ENCODE measurements at places on chromosomes 1 and 21.

DNA sequence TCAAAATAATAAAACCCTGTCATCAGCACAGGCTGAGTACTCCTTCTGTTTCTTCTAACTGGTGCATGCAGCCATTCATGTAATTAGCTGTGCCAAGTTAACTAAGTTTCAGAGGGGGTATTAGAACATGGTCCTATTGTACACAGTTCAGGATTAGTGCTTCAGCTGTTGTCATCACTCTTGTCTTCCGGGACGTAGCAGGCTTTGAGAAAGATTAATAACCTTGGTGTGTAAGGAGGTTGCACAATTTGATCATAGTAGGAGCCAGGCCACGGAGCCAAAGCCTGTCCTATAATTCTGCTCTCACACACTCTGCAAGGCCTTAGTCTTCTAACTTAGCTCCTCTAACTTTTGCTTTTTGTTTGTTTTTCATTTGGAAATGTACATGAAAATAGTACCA lies 44.7 kb downstream of the PTGFRN start:
- DNase-seq = no peak

- no peak for DNase-seq
These were observed 11.9 kb downstream of the KLHL12 start for GRCh38 chr1:202915146-202915545.

DNA sequence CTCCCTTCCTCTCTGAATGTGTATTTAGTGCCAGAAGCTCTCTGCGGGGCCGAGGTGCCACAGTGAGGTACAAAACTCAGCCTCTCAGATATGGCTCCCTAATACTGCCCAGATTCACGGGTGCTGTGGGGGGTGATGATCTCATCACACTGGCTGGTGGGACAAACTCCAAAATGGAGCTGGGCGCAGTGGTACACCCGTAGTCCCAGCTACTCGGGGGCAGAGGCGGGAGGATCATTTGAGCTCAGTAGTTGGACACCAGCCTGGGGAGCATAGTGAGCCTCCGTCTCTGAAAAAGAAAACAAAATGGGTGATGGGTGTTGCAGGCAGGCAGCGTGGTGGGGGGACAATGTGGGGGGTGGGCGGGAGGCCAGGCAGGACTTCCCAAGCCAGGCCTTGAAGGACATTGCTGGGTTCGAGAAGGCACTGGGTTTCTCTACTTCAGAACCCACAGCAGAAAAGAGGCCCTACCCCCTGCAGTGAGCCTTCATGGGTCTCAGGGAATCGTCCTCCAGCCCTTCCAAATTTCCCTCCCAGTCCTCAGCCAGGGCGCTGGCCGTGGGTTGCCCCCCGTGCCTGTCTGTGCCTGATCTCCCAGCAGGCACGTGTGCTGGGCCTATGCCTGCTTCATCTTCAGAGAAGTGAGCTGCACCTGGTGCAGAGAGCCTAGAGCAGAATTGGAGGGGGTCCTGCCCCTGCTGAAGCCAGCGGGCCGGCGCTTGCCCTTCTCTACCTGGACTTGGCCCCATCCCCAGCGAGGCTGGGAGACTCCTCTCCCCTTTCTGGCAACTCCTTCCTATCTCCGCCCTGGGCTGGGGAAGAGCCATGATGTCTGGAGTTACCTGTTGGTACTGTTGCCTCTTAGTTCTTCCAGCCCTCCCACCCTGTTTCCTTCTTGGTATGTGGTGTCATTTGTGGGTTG lies 14.0 kb downstream of the H6PD start:
- no peak for DNase-seq

GRCh38 chr1:23019863-23020625 lies 776 bp downstream of the KDM1A start:
- DNase-seq = no peak

- no peak for DNase-seq
These were observed 11.6 kb upstream of the SLC27A3 start for GRCh38 chr1:153763365-153764225.

DNA sequence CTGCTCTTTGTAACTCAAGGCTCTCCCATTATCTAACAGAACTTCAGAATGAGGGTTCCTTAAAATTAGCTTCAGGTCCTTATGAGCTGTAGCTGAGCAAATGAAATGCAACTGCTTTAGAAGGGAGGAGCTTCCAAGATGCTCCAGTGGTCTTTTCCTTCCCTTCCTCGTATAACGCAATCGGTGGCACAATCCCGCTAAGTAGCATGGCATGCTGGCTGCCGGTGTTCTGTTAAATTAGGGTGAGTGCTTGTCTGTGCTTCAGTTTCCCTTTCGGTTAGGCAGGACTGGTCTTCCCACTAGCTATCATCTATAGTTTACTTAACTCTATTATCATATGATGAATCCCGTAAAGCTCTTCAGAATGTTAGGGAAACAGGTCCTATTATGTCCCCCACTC lies 917 bp downstream of the KIAA0040 start:
- DNase-seq = no peak

DNA sequence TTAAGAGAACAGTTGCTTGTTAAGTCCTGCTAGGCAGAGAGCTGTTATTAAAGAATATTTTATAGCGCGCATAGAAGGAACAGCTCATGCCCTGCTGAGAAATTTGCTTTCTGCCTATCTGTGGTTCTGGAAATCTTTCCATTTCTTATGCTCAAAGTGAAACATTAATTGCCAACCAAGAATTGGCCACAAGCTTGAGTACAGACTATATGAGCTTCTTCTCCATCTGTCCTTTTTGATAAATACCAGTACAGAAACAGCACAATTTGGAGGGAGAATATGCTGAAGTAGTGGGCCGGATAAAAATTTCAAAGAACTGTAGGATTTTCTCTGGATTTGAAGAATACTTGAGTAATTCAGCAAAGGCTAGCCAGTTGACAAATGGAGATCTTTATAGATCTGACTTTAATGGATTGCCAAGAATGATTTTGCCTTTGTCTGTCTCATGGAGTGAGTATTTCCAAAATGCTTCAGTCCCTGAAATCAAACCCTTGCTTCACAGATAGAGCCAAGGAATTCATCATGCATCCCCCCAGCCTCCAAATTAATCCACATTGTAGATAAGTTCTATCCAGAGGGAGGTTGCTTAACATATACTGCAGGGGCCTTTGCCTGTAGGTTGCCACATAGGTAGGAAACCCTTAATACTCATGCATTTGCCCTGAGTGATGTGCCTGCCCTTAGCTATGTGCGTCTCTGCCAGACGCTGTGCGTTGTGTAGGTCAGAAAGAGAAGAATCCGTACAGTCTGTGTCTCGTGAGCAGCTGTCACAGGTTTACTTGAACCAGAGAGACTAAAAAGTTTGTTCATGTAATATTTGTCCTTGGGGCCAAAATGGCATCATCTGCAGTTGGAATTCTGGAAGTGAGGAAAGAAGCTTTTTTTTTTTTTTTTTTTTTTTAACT lies 44.2 kb downstream of the SMYD2 start:
- no peak for DNase-seq

DNA sequence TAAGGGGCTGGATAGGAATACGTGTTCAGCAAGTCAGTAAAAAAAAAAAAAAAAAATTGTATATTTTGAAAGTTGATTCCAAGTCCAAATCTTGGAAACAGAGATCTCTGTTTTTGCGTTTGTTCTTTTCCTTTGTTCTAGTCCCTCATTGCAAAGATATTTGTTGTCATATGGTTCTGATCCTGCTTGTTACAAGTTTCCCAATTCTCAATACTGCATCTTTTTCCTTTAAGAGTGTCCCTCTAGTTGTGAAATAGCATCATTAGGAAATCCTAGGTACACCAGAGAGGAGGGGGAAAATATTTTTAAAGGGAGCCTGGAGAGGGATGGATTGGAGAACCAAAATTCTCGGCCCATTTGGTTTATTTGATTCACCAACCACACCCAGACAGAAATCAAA lies 152.2 kb upstream of the C1orf105 start:
- no peak for DNase-seq

DNA sequence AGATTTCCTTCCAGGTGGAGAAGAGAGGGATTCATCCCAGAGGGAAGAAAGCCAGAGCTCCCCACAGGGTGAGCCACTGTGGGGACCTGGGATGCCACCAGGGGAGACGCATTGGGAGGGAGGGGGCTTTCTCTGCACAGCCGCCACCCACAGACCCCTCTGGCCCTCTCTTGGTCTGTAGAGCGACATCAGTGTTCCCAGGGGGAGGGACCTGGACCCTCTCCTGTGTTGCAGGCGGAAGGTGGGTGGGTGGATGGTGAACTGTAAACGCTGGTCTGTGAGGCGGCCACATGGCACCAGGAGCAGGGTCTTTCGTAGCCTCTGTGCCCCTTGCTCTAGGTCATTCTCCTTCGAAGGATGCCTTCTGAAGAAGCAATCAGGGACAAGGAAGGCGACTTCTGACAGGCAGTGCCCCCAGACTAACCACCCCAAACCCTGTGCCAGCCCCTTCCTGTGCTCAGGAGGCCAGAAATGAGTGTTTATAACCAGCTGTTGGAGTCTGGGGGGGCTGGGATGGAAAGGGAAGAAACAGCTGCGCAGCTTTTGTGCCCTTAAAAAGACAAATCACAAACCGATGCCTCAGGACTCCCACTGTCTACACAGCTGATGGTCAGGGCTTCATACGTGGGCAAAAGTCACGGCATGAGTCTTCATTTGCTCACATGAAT lies 121.4 kb upstream of the ZBTB40 start:
- no peak for DNase-seq

- DNase-seq = no peak
These were observed 111.1 kb downstream of the RERE start for GRCh38 chr1:8706291-8706690.

DNA sequence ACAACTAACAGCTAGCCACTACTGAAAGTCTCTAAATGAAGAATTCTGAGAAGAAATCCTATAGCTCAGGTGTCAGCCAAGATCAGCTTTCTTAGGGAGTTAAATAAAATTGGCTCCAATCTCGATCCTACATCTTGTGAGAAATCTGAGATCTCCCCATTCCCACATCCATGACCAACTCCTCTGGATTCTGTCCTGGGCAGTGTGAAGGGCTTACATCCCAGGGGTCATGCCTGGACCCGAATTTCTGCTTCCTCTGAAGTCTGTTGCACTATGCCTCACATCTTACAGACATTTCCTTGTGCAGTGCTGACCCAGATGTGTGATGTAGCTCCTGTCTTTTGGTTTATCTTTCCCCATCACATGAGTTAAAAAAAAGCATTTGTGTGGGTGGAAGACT lies 4.8 kb upstream of the TNN start:
- DNase-seq = no peak

DNA sequence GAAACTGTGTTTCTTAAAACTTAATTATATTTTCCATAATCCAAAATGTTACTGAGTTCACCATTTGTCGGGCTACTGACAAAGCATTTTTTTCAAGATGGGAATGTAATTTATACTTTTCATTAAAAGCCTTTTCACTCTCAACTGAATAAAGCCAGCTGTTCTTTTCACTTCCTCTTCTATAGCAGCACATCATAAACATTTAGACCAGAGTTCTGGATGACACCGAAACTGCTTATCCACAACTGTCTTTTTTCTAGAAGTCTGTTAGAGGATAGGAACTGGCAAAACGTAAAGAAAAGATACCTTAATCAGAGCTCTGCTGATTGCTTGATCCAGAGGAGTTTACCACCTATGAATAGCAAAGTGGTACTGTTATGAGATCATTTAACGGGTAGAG lies 594.7 kb downstream of the ADGRL2 start:
- no peak for DNase-seq

DNA sequence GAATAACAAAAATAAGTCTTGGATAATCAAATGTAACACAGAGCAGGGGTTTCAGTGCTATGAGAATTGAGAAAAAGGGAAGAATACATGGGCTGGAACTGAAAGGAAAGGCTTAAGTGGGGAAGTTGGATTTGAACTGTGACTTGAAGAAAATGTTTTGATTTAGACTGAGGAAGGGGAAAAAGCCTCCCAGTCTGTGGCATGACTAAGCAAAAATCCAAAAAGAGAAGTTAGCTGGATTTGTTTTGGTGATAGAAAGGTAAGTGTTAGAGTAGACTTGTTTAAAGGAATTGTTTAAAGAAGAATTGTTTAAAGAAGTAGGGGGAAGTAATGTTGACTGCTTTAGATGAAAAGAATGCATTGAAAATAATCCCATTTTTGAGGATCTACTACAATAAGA lies 46.0 kb downstream of the KCNK2 start:
- DNase-seq = no peak

- no peak for DNase-seq
These were observed 178.8 kb downstream of the FGGY start for GRCh38 chr1:59475737-59476136.

GRCh38 chr1:34460193-34460592 lies 283.5 kb downstream of the C1orf94 start:
- DNase-seq = peak; percentile 47

DNA sequence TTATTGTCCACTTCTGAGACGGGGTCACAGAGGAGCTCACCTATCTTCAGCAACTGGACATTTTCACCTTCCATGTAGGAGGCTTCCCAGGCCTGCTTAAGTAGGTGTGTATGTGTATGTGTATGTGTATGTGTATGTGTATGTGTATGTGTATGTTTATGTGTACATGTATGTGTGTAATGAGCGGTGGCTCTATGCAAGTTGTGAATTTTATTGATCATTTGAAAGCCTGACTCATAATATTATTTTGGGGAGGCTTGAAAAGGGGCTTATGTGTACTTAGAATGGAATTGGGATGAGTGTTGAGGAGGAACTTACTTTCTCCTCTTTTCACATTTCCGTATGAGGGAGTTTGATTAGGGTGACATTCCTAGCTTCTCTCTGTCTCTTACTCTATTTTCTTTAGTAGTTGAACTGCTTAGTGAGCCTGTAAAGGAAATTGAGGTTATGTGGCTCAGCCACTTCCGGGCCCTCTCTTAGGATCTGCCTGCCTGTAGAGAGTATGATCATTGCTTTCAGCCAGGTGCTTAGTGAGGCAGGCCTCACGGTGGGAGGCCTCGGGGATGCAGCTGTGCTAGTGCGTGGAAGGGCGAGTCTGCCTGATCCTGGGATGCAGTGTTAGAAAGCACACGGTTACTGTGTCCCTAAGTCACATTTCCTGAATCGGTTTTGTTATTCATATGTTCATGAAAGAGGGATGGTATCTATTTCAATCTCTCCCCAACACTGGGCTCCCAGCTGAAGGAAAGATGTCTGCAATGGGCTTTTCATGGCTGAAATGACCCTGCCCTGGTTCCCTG lies 61.0 kb downstream of the IER5 start:
- DNase-seq = no peak

- no peak for DNase-seq
These were observed 63.5 kb upstream of the ADARB1 start for GRCh38 chr21:45010860-45011259.

DNA sequence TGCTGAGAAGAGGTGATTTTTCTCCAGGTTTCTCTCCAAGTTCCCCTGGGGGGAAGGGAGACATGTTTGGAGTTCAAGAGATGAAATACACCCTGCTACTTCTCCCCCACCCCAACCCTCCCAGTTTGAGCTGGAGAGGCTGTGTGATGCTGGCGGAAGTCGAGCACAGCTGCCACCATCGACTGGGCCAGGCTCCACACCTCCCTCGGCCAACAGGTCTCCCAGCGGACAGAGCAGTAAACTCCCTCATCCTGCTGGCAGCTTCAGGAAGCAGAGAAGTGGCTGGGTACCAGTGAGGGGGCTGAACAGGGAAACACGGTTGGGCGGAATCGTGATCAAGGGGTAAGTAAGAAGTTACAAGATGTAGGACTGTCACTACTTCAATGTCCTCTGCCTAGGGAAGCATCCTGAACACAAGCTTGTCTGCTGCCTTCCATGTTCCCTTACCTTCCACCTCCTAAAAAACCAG lies 6.6 kb upstream of the NHLH1 start:
- no peak for DNase-seq
